ENCODE measurements at places on chromosomes 4 and X. TPM values are rescaled to one million over a fixed set of nuclear protein-coding genes. Genes with fewer than 3 reads are reported as not detected.

The FNIP2 gene
- total RNA-seq: 8.9 TPM

The MAML3 gene
- total RNA-seq: 1.1 TPM

The KIAA1210 gene
- not detected for total RNA-seq

The DRP2 gene
- total RNA-seq: 0.47 TPM

The EFHC2 gene
- total RNA-seq: 1.1 TPM

The ENPEP gene
- 0.25 TPM for total RNA-seq

The TAF7L gene
- total RNA-seq: not detected

Data from CD4-positive, CD25-positive, alpha-beta regulatory T cell (primary cell).